Stimulated activated CD4-positive, alpha-beta T cell treated with anti-CD3 and anti-CD28 coated beads, Interleukin-2, amount 100 ng/mL, for 24 hours (primary cell): ENCODE measurements at places on chromosomes 4 and X.

- no peak for DNase-seq
Observed at GRCh38 chrX:40154250-40154852, 56.6 kb upstream of the BCOR start.

GRCh38 chr4:125994430-125994829 is 679.7 kb downstream of the FAT4 start:
- DNase-seq: no peak

DNA sequence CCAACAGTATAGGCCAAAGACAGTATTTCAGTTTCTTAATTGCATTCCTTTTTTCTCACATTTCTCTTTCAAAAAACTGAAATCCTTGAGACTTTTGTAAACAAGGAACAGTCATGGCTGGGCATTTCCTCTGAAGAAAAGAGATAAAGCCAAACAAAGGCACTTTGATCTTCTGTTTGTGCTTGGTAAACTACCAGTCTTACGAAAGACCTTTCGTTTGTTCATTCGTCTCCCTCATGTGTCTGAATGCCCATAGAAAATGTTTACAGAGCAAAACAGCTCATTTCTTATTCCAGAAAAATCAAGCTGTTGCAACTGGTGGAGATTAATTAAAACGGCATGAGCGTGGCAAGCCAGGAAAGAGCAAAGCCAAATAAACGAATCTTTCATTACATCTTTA is 178.0 kb downstream of the GASK1B start:
- DNase-seq: no peak

DNA sequence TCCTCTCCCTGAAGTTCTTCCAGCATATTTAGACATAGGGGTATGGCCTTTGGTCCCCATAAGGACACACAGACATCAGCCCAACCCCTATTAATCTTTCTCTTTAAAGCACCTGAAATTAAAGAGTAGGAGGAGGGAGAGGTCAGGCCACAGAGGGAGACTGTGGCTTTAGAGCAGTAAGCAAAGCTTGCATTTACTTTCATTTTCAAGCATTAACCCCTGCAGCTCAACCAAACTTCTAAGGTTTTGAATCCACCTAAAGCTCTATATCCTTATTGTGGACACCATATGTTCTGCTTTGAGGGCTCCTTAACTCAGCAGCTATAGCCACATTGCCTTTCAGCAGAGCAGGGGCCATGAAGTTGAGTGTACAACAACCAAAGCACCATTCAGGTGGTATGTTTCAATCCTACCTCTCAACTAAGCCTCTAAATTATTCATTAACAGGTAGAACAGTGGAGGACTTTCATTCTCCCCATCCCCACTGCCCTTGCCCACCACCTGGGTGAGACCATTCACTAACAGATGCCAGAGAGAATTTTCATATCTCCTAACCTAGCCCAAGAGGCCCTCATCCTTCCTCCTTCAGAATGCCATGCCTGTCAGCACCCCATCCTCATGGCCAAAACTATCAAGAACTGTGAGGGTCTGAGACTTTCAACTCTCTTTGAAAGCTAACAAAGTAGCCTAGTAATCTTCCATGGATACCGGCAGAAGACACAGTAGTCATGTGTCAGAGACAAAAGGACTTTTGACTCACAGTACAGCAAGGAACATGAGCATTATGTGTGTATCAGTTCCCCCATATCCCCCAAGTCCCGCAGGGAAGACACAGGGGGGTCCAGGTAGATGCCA is 20.8 kb downstream of the LIN54 start:
- no peak for DNase-seq

GRCh38 chrX:147478899-147479298 is 432.8 kb upstream of the FMR1 start:
- no peak for DNase-seq

DNA sequence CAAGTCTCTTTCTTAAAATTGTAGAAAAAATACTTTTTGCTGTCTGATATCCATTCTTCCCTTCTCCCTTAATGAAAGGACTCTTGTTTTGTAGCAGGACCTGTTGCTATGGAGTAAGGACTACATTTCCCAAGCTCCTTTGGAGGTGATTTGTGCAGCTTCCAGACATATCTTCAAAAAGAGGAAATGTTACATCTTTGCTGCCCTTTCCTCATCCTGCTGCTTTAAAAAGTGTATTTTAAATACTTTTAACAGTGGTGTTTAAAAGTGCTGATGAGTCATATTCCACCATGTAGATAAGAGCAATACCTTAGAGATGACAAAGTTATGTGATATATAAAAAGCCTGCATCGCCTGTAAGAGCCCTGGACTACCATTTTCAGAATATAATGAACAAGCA is 98.7 kb downstream of the CFAP299 start:
- DNase-seq: no peak

DNA sequence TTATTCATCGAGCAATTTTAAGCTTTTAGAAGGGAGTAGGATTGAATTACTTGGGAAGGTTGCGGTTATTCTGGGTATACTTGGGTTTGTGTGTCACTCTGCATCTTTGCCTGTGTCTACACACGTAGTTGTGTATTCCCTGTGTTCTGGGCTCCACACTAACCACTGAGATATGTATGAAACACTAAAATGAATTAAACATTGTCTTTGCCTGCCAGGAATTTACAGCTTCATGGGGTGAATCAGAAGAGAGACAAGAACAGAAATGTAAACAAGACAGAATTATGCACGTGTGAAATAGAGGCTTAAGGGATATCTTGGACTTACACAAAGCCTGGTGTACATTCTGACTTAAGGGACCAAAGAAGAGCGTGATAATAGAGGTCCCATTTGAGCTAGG is 228.5 kb downstream of the AFF2 start:
- no peak for DNase-seq

DNA sequence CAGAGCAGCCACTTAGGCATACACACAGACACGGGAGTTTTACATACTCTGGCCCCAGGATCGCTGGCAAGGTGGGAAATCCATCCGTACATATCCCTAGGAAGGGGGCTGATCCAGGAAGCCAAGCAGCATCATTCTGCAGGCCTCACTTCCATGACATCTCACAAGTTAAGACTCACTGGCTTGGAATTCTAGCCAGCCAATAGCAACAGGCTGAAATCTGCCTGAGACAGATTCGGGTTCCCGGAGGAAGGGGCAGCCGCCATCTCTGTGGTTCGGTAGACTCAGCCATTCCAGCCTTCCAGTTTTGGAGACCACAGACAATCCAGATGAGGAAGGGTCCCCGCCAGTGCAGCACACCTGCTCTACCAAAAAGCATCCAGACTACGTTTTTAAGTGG is 31.3 kb downstream of the SOWAHB start:
- DNase-seq: no peak

GRCh38 chr4:1379801-1380331 is 26.4 kb downstream of the NKX1-1 start:
- DNase-seq: no peak

DNA sequence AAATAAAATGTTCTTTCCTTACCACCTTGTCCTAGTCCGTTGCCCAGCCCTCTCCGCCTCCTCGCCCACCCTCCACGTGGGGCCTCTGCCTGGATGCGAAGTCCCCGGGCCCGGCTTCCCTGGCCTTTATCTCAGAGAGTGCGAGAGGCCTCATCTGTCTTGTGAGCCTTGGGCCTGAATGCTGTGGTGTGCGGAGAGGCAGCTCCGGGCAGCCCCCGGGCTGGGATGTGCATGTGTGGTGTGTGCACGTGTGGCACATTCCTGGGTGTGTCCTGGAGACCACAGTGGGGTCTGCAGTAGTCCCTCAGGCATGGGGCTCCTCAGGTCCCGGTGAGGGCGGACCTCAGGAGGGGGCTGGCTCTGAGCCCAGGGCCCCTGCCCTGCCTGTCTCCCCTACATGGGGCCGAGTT is 31.4 kb downstream of the DOK7 start:
- no peak for DNase-seq

DNA sequence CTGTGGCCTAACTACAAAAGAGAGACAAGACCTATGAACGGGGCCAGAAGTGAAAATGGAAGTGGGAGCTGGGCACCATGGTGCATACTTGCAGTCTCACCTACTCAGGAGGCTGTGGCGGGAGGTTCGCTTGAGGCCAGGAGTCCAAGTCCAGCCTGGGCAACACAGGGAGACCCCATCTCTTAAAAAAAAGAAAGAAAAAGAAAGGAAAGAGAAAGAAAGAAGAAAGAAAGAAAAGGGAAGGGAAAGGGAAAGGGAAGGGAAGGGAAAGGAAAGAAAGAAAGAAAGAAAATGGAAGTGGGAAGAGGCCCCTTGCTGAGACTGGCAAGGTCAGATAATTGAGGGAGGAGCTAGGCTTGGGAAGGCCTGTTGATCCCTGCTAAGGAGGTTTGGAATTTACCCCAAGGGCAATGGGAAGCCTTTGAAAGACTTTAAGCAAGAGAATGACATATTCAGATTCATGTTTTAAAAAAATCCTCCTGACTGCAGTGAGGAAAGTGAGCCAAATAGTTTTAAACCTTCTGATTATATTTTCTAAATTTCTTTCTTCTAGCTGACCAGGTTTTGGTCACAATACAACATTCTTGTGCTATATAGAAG is 17.7 kb upstream of the HERC5 start:
- no peak for DNase-seq

DNA sequence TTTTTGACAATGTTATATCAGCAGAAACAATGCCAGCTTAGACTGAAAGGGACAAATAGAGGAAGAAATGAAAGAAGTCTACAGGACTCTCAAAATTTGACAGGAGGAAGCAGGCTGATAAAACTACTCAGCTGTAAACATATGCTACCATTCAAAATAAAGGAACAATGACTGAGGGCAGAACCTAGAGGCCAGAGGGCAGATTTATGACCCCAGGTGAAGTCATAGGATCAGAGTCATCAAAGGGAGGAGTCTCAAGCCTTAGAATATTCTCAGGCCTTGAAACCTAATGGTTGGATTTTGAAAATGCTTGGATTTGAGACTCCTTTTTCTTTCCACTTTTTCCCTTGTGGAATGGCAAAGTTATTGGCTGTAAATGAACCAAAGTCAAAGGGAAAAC is 17.0 kb upstream of the SYTL5 start:
- no peak for DNase-seq

DNA sequence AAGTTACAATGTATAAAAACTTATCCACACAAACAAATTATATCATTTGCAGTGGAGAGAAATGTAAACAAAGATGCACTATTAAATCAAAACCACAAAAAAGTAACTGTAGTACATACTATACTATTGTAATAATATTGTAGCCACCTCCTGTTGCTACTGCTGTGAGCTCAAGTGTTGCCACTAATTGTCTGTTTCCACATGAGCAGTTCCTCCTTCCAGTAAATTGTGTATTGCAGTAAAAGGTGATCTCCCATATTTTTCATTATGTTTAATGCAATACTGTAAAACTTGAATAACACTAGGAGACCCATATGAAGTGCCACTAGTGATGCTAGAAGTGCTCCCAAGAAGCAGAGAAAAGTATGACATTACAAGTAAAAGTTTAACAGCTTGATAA is 11.7 kb downstream of the LIN54 start:
- no peak for DNase-seq

- DNase-seq: no peak
Observed at GRCh38 chr4:183989461-183989860, 84.4 kb downstream of the STOX2 start.

DNA sequence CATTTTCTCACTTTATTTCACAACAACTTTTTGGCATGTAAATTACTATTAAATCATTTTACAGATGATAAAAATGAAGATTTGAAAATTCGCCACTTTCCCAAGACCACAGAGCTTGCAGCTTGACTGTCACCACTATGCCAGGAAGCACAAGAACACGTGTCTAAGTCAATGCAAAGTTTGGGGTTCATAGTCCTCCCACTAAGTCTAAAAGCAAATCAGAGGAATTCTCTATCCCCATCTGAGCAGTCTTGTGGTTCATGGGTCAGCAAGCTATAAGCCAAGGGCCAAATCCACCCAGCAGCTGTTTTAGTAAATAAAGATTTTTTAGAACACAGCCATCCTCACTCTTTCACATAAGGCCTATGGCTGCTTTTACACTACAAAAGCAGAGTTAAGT is 833.3 kb upstream of the INTU start:
- DNase-seq: no peak

GRCh38 chrX:13396924-13397323 is 77.1 kb upstream of the ATXN3L start:
- no peak for DNase-seq
